Sigmoid colon (tissue), 7 donors: ENCODE measurements at places on chromosomes 11 and 22. TPM values are rescaled to one million over a fixed set of nuclear protein-coding genes. Genes with fewer than 3 reads are reported as not detected.

- H3K36me3 ChIP-seq: no peaks in the 10 kb centered on the region
- no peak overlapping the region for H3K27ac ChIP-seq
- H3K4me1 ChIP-seq: no peaks in the 10 kb centered on the region
Measured at GRCh38 chr22:29083933-29084591, 11.2 kb downstream of the KREMEN1 start.

DNA sequence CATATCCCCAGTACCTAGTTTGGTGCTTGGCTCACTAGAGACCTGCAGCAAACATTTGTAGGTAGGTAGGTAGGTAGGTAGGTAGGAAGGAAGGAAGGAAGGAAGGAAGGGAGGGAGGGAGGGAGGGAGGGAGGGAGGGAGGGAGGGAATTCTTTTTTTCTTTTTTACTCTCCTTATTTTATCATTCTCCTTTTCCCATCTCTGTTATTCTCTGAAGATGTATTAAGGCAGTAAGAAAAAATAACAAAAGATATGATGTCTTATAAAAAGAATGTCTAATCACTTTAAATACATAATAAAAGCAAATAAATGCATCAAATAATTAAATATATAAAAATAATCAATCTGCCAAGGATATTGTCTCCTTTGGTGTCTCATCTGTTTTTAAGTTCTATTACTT lies 28.4 kb downstream of the VSIG10L2 start:
- H3K4me1 ChIP-seq: no peaks in the 10 kb centered on the region
- no peak overlapping the region for H3K4me3 ChIP-seq
- H3K27ac ChIP-seq: no peak overlapping the region
- DNase-seq: no peak
- peaks cover 4% of the 10 kb centered on the region for H3K36me3 ChIP-seq
- no peaks in the 10 kb centered on the region for H3K27me3 ChIP-seq

DNA sequence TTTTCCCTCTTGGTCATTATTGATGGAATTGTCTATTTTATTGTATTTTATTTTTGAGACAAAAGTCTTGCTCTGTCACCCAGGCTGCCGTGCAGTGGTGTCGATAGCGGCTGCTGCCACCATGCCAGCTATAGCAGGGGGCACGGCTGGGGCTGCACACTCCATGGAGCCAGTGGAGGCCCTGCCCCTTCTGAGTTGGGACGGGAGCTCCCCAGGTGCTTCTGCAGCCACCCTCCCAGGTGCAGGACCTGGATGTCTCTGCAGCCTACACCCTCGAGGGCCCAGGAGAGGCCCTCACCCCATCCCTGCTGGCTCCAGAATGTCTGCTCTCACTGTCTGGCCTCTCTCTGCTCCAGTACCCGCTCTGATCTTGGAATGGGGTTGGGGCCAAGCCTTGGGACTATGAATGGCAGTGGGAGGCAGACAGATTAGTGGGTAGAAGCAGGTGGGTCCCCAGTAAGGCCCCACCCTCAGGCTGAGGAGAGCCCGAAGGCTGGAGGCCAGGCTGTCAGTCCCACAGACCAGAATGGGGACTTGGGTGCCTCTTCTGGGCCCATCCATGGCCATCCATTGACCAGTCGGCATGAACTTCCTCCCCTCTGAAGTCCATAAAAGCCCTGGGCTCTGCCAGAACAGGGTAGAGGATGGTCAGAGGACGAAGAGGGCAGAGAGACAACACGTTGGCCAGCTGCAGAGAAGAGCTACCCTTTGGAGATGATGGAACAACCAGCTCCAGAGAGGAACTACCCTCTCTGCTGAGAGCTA lies 49.6 kb upstream of the ATXN10 start:
- H3K36me3 ChIP-seq: no peaks in the 10 kb centered on the region
- no peak overlapping the region for H3K27ac ChIP-seq
- DNase-seq: no peak
- H3K27me3 ChIP-seq: peaks cover 1% of the 10 kb centered on the region
- no peak overlapping the region for H3K4me3 ChIP-seq

GRCh38 chr22:23315341-23315917 lies 135.1 kb downstream of the BCR start:
- DNase-seq: peak; percentile 87
- H3K27ac ChIP-seq: no peak overlapping the region
- H3K4me3 ChIP-seq: no peak overlapping the region
- H3K4me1 ChIP-seq: no peaks in the 10 kb centered on the region
- H3K27me3 ChIP-seq: no peaks in the 10 kb centered on the region

- no peak overlapping the region for H3K4me3 ChIP-seq
- no peaks in the 10 kb centered on the region for H3K27me3 ChIP-seq
- peaks cover 63% of the 10 kb centered on the region for H3K36me3 ChIP-seq
- DNase-seq: peak; percentile 81
Measured at GRCh38 chr22:50209893-50210292, 9.1 kb downstream of the SELENOO start.

DNA sequence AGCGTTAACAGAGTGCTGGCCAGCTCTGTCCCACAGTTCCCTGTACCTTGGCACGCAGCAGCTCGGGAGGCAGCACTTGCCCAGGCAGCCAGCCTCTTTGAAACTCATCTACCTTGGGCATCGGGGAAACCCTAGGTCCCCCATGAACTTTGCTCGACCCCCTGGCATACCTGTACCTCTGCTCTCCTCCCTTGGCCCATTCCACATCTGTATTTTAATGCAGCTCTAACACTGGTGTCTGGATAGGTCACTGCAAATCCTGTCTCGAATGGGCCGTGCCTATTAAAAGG lies 304.1 kb downstream of the TBC1D22A start:
- no peaks in the 10 kb centered on the region for H3K27me3 ChIP-seq
- no peak for DNase-seq
- no peaks in the 10 kb centered on the region for H3K4me1 ChIP-seq

GRCh38 chr11:67376873-67377808 lies 3.7 kb upstream of the CLCF1 start:
- H3K4me3 ChIP-seq: no peak overlapping the region
- no peaks in the 10 kb centered on the region for H3K27me3 ChIP-seq
- no peak overlapping the region for H3K27ac ChIP-seq
- no peak for DNase-seq
- no peaks in the 10 kb centered on the region for H3K36me3 ChIP-seq

- no peak overlapping the region for H3K27ac ChIP-seq
- DNase-seq: no peak
- H3K4me1 ChIP-seq: no peaks in the 10 kb centered on the region
- H3K36me3 ChIP-seq: peaks cover 100% of the 10 kb centered on the region
- no peaks in the 10 kb centered on the region for H3K27me3 ChIP-seq
- no peak overlapping the region for H3K4me3 ChIP-seq
Measured at GRCh38 chr22:17810570-17811116, 36.4 kb upstream of the BID start.

GRCh38 chr11:5476186-5476819 lies 12.2 kb upstream of the OR52D1 start:
- no peak overlapping the region for H3K27ac ChIP-seq
- no peaks in the 10 kb centered on the region for H3K36me3 ChIP-seq
- DNase-seq: no peak
- H3K4me1 ChIP-seq: no peaks in the 10 kb centered on the region
- H3K4me3 ChIP-seq: no peak overlapping the region

DNA sequence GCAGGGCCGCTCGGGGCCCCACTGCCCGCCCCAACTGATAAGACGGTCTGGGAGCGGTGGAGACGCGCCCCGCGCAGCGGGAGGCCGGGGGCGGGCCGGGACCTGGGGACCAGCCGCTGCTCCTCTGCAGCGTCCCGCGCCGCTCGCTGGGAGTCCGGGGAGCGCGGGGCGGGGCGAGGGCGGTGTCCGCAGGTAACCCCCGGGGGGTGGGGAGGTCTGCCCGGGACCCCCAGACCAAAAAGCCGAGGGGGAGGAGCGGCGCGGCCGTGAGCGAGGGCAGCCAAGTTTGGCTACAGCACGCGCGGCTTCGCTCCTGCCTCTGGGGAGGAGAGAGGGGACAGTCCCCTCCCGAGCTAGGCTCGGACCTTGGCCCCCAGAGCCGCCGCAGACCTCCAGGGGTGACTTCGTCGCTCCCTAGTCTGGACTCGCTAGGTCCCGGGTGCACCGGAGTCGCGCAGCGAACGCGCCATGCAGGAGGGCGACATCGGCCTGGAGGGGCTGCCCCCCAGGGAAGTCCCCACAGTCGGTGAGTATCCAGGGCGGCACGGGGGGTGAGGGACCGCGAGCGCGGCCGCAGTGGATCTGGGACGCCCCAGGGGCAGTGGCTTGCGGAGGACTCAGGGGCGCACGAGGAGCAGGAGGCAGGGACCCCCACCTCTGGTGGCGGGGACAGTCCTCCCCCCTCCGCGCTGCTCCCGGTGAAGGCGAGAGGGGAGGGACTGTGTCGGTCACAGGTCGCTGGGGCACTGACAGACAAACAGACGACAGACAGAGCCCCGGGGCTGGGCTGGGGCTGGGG lies 92.3 kb upstream of the ANO1 start:
- H3K36me3 ChIP-seq: no peaks in the 10 kb centered on the region
- peak overlapping the region; percentile 8 for H3K4me3 ChIP-seq
- no peak for DNase-seq
- H3K4me1 ChIP-seq: peaks cover 11% of the 10 kb centered on the region
- H3K27me3 ChIP-seq: peaks cover 78% of the 10 kb centered on the region

- H3K4me3 ChIP-seq: no peak overlapping the region
- no peak for DNase-seq
- H3K27ac ChIP-seq: no peak overlapping the region
- no peaks in the 10 kb centered on the region for H3K4me1 ChIP-seq
- peaks cover 90% of the 10 kb centered on the region for H3K36me3 ChIP-seq
Measured at GRCh38 chr11:64900263-64900678, 16.7 kb downstream of the ATG2A start.

DNA sequence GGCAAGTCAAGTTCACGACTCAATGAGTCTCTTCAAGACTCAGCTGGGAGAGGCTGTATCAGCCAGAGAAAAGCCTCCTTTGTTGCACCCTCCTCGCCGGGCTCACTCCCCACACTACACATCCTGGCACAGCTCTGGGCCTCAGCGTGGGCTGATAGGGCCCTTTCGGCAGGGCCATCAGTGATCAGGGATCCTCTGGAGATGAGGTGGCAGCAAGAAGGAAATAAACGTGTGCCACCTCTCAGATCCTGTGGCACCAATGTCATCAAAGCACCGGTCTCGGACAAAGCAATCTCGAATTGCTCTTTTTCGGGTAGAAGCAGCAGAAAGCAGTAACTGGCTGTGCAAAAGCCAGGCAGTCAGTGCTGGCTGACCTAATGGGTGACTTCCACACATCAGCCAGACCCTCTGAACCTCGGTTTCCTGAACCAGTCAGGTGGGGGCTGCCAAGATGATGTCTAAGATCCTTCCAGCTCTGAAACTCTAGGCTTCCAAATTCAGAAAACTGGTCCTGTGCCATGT lies 2.1 kb downstream of the EHD1 start:
- H3K27me3 ChIP-seq: no peaks in the 10 kb centered on the region
- peaks cover 5% of the 10 kb centered on the region for H3K36me3 ChIP-seq
- H3K4me1 ChIP-seq: peaks cover 71% of the 10 kb centered on the region
- H3K27ac ChIP-seq: peak overlapping the region; percentile 92
- no peak for DNase-seq

- no peaks in the 10 kb centered on the region for H3K4me1 ChIP-seq
- peak overlapping the region; percentile 50 for H3K27ac ChIP-seq
- no peak for DNase-seq
- no peak overlapping the region for H3K4me3 ChIP-seq
Measured at GRCh38 chr22:46686221-46687047, 51.6 kb downstream of the CERK start.

GRCh38 chr11:36090356-36091109 lies 146.7 kb downstream of the LDLRAD3 start:
- H3K4me1 ChIP-seq: peaks cover 5% of the 10 kb centered on the region
- no peak for DNase-seq
- H3K27ac ChIP-seq: no peak overlapping the region

GRCh38 chr22:49429066-49429465 lies 398.6 kb downstream of the BRD1 start:
- H3K27me3 ChIP-seq: peaks cover 44% of the 10 kb centered on the region
- no peak for DNase-seq
- H3K4me1 ChIP-seq: no peaks in the 10 kb centered on the region
- H3K36me3 ChIP-seq: no peaks in the 10 kb centered on the region

DNA sequence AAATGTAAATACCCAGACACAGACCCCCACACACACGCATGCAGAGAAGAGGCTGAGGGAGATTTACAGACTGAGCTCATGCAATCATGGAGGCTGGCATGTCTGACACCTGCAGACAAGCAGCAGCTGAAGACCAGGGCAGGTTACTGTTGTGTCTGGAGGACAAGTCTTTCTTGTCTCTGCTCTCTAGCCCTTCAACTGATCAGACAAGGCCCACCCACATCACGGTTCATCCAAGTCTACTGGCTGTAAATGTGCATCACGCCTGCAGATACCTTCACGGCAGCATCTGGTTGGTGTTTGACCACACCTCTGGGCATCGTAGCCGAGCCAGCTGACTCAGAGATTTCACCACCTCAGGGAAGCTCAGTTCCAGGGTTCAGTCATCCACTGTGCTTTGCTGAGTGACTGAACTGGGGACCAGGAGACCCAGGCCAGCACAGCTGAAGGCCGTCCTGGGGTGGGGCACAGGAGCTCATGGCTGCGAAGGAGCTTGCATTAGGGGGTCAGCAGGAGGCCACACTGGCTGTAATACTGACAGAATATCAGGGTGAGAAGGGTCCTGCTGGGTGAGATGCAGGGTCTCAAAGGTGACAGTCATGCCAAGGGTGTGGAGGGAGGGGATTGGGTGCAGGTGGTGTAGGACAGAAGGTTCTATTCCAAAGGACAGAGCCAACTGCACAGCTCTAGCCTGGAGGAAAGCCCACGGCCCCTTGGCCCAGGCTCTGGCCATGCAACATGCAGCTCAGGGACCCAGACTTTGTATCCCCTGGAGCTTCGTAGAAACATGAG lies 304.9 kb downstream of the BRD1 start:
- H3K36me3 ChIP-seq: no peaks in the 10 kb centered on the region
- no peak overlapping the region for H3K4me3 ChIP-seq
- DNase-seq: peak; percentile 43
- H3K27me3 ChIP-seq: peaks cover 18% of the 10 kb centered on the region

The GGTLC2 gene
- total RNA-seq: not detected

The CAVIN3 gene
- total RNA-seq: 113 TPM

The SCGB2A2 gene
- not detected for total RNA-seq

The SLC5A4 gene
- not detected for total RNA-seq

The WBP2NL gene
- 0.71 TPM for total RNA-seq

The OR2AG1 gene
- total RNA-seq: not detected

The GALNT18 gene
- 38.5 TPM for total RNA-seq

The PHLDB1 gene
- 51.8 TPM for total RNA-seq

The OR52E8 gene
- not detected for total RNA-seq

The PDE2A gene
- 75.1 TPM for total RNA-seq

The NPAS4 gene
- 0.95 TPM for total RNA-seq

The MISFA gene
- not detected for total RNA-seq

The SYTL2 gene
- 13.9 TPM for total RNA-seq
